ENCODE measurements at places on chromosomes 7 and 10.

DNA sequence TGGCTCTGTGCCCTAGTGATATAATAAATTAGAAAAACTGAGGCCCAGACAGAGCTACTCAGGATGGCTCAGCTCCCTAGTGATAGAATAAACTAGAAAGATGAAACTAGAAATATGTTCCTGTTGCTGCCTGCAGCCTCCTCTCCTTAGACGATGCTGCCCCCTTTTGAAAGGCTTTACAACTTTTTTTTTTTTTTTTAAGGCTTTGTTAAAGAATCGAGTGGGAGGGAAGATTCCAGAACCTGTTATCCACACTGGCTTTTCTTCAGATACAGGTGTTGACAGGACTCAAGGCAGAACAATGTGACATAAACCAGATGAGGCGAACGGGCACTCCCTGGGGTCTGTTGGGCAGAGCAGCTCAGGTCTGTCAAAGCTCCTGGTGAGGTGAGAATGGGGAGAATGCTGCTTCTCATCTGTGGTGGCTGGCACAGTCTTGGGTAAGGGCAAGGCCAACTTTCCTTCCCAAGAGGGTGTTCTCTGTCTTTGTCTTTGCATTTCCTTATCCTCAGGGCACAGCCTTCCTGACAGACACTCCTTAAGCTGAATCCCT, 175.1 kb downstream of the COBL start:
- DNase-seq, result no peak

DNA sequence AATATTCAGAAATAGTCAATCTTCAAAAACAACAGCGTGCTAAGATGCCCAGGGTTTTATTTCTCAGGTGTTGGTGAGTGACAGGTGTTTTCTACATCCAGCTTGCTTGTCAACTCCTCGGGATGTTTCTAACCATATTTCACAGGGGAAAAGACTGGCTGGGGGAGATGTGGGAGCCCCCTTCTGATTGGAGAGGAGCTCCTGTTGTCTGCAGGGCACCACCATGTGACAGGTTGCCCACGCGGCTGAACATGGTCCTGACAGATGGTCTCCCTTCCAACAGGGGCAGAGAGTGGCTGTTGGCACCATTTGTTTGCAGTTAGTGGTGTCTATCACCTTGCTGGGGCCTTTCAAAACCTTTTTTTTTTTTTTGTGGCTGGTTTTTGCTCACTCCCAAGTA, 16.5 kb upstream of the GPR26 start:
- no peak for DNase-seq

- no peak for DNase-seq
Measured at GRCh38 chr10:43131256-43131655, 7.0 kb upstream of the CSGALNACT2 start.

DNA sequence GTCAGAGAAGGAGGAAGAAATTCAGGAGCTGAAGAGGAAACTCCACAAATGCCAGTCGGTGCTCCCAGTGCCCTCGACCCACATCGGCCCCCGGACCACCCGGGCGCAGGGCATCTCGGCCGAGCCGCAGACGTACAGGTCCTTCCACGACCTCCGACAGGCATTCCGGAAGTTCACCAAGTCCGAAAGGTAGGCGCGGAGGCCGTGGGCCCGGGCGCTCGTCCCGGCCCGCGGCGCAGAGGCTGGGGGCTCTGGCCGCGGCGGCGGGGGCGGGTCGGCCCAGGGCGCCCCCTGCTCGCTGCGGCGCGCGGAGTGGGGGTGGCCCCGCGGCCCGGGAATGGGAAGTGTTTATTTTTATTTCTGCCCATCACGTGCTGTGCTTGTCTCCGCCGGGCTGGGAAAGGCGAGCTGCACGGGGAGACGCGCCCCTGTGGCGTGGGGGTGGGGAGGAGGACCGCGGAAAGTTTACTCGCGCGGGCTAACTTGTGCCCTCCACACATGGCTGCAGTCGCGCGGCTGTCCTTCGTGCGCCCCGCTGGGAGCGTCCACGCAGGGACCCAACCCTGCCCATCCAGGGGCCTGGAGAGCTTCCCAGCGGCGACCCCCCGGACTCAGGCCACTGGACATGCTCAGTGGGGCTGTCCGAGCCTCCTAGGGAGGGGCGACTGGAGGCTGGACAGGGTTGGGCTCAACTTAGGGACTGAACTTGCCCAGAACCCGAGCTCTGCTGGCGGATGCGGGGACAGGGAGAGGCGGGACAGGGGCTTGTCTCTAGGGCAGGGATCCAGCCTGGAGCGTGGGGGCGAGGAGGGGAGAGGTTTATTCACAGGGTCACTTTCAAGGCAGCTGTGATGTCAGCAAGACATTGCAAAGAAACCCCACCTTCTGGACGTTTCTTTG, 82.6 kb upstream of the PRKG1 start:
- no peak for DNase-seq

GRCh38 chr7:89780291-89780690, 374.0 kb upstream of the STEAP1 start:
- no peak for DNase-seq

DNA sequence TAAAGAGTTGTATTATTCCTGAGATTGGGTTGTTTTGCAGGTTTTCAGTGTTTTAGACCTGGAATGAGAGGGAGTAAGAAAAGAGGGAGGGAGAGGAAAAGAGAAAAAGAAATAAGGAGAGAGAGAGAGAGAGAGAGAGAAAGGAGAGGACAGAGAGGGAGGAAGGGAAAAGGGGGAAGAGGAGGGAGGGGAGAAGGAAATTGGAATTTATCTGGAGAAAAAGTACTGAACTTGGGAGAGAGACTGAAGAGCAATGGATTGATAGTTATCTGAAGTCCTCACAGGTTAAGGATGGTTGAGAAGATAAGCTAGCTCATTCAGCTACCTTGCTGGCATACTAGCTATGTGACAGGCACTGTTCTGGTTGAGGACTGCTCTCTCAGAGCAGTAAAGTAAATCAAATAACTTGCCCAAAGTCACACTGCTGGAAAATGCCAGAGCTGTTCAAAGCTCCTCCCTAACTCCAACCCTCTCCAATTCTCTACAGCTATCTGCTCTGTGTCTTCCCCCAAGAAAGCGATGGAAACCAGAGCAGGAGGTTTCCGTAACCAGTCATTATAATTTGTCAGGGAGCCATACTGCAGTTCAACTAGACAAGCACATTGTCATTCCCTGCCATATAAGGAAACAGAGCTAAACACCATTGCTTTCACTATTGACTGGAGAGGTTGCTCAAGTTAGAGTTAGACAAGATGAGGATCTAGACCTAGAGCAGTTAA, 10.7 kb downstream of the CALD1 start:
- DNase-seq, result no peak

GRCh38 chr10:53886325-53887300, 914.4 kb downstream of the PCDH15 start:
- no peak for DNase-seq

GRCh38 chr7:16921644-16922257, 40.0 kb upstream of the AGR3 start:
- no peak for DNase-seq

DNA sequence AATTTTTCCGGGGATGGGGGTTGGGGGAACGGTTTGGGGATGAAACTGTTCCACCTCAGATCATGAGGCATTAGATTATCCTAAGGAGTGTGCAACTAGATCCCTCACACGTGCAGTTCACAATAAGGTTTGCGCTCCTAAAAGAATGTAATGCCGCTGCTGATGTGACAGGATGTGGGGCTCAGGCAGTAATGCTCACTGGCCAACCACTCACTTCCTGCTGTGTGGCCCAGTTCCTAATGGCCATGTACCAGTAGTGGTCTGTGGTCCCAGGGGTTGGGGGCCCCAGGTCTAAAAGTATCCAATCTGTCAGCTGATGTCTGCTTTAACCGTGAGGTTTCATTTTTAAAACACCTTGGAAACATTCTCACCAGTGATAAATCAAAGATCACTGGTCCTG, 2.2 kb downstream of the STN1 start:
- DNase-seq, result no peak

GRCh38 chr10:12238821-12239220, 42.8 kb downstream of the CDC123 start:
- DNase-seq, result no peak

GRCh38 chr10:96287392-96288105, 16.2 kb upstream of the BLNK start:
- no peak for DNase-seq

- DNase-seq, result no peak
Measured at GRCh38 chr10:133267293-133267692, 9.4 kb downstream of the ADAM8 start.

- DNase-seq, result no peak
Measured at GRCh38 chr7:101702362-101702850, 73.3 kb upstream of the MYL10 start.

DNA sequence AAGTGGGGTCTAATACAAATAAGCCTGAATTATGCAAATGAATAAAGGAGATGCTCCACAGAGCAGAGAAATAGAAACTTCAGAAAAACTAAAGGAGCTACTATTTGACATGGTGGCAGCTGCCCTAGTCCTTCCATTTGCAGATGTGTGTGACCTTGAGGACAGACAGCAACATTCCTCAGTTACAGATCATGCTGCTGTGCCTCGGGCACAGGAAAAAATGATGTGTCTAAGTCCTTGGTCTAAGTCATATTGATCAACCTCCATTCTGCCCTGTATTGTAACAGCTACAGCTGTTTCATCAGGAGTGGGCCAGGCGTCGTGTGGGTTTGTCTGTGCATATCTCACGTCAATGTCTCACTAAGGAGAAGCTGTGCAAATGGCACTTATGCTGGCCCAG, 710.4 kb downstream of the TNS3 start:
- no peak for DNase-seq

DNA sequence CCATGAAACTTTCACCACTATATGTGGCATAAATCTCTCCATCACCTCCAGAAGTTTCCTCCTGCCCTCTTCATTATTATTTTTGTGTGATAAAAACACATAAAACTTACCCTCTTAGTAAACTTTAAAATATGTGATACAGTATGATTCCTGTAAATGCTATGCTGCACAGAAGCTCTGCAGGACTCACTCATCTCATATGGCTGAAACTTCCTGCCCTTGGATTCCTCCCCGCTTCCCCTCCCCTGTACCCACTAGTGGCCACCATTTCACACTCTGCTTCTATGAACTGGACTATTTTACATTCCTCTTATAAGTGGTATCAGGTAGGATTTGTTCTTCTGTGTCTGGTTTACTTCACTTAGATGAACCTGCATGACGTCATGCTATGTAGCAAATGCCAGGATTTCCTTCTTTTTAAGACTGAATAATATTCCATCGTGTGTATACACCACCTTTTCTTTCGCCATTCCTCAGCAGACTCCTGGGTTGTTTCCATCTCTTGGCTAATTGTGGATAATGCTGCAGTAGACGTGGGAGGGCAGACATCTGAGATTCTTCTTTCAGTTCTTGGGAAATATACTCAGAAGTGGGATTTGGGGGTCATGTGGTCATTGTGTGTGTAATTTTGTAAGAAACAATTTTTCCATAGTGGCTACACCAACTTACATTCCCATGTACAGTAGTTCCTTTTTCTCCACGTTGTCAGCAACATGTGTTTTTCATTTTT, 335.2 kb downstream of the SDK1 start:
- DNase-seq, result no peak

DNA sequence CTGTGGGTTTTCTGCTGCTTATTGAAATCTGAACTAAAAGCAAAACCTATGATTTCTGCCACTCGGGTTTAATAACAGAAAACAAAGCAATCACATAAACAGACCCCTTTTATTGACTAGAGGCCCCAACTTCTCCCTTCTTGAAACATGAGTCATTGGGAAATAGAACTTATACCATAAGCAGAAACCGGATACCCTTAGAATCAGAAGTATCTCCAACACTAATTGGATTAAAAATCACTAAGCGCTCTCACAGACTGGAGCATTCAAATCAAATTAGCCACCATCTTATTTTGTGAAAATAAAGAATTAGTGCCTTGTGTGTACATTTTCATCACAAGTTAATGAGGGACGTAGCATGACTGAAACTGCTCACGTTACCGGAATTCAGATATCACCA, 206.9 kb downstream of the WDR11 start:
- no peak for DNase-seq

GRCh38 chr10:131930150-131930549, 29.3 kb downstream of the PPP2R2D start:
- DNase-seq, result no peak

DNA sequence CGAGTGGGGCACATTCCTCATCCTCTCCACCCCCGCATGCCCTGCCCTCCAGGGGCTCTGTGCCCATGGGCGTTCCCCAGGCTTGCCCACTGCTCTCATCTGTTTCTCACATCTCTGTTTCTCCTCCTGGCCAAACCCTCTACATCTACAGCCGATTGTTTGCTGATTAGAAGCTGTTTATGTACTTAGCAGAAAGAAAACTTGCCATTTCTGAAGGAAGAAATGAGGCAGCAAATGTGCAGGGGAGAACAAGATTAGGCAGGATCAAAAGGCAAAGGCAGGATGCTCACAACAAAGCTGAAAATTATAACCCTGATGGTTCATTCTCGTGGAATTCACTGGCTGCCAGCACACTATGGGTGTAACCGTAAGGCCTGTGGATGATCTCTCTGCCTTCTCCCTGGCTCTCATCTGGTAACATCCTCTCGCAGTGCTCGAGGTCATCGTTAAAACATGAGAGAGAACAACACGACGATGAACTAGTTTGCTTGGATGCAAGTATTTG, 111.6 kb upstream of the KLF14 start:
- no peak for DNase-seq

DNA sequence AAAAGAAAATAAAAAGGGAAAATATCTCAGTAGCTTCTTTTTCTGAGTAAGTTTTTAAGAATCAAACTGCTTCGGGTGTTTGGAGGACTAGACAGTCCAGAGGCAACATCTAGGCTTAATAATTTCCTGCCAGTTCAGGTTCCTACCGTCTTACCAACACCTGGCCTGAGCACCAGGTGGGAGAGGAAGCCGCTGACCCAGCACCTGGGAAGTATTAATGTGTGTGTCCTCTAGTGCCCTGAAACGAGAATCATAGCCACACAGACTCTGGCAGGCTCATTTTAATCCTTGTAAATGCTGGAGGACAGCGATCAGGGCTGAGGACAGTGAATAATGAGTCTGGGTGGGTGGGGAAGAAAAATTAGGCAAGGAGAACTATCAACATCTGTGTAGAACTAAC, 137.4 kb downstream of the ZNF438 start:
- no peak for DNase-seq

- no peak for DNase-seq
Measured at GRCh38 chr7:157853076-157853788, 516.4 kb downstream of the DNAJB6 start.

DNA sequence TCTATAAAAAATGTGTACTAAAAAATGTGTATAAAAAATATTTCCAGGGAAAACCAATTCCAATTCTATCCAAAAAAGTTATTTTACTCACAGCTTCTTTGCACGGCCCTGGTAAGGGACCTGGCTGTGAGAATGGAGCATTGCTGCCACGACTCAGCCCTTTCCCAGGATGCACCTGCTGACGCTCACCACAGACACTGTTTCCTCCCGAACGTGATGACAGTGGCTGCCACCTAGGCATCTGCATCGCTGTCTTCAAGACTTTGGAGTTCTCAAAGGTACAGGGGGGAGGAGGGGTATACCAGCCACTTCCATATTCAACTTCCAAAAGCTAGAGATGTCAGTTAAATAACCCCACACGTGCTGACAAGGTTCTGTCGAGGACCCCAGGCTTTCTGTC, 23.9 kb upstream of the PTPRN2 start:
- DNase-seq, result no peak

- DNase-seq, result no peak
Measured at GRCh38 chr10:124802313-124802675, 675 bp downstream of the ABRAXAS2 start.

All from NCI-H1105 (cell line).